RPMI8226 (cell line): ENCODE measurements at places on chromosomes 7 and 10.

- DNase-seq: no peak
These were observed 27.1 kb downstream of the PRF1 start for GRCh38 chr10:70575486-70575873.

DNA sequence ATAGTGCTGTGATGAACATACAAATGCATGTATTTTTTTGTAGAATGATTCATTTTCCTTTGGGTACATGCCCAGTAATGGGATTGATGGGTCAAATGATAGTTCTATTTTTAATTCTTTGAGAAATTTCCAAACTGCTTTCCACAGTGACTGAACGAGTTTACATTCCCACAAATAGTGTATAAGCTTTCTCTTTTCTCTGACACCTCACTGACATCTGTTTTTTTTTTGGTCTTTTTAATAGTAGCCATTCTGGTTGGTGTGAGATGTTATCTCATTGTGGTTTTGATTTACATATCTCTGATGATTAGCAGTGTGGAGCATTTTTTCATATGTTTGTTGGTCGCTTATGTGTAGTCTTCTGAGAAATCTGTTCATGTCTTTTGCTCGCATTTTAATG is 195.0 kb upstream of the AGK start:
- DNase-seq: no peak

- no peak for DNase-seq
These were observed 245.4 kb downstream of the AUTS2 start for GRCh38 chr7:69843653-69844052.

DNA sequence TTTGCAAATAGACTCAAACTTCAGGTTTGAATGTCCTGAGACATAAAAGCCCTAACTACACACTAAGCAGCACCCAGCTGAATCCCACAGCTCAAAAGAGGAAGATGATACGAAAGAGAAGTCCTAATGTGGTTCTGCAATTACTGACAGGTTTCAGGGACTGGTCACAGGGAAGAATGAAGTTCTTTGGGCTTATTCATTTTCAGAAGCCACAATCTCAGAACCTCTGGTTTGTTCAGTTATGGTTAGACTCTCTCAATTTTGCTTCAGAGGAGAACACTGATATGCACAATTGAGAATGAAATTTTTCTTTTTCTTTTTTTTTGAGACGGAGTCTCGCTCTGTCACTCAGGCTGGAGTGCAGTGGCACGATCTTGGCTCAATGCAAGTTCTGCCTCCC is 94.6 kb upstream of the FAM180A start:
- peak; percentile 40 for DNase-seq

DNA sequence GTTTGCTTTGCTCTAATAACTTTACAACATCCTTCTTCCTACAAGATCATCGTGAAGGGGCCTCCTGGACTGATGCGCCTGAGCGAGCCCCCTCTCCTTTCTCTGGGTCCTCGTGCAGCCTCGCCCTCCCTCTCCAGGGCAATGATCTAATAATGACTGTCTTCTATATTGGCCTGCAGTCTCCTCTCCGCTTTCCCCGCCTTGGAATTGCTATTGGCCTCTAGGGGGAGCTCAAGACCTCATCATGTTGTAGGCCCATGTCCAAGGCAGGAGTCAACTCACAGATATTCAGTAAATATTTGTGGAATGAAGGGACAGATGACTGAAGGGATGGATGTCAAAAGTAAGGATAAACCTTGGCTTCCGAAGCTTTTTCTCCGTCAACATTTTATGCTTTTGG is 1180.3 kb downstream of the TYW1 start:
- peak; percentile 89 for DNase-seq

- no peak for DNase-seq
These were observed 176.2 kb downstream of the PTPRN2 start for GRCh38 chr7:158411232-158411950.
